ENCODE measurements at places on chromosomes 12 and 14. TPM values are rescaled to one million over a fixed set of nuclear protein-coding genes. Genes with fewer than 3 reads are reported as not detected.

Gene AMIGO2
- total RNA-seq: 44.3 TPM

Gene TGFB3
- total RNA-seq: 1.0 TPM

Gene SMCO2
- 0.33 TPM for total RNA-seq

Gene RAB21
- total RNA-seq: 24.4 TPM

Gene XRCC3
- total RNA-seq: 20.3 TPM

Gene CLEC1B
- not detected for total RNA-seq

Gene TAS2R50
- not detected for total RNA-seq

Gene LMNTD1
- not detected for total RNA-seq

Gene HPD
- not detected for total RNA-seq

Gene TRPV4
- total RNA-seq: not detected

Gene CMKLR1
- total RNA-seq: 1.5 TPM

Gene OASL
- total RNA-seq: 9.2 TPM

Gene TGM1
- total RNA-seq: 0.74 TPM

Gene ZNF605
- 1.3 TPM for total RNA-seq

Gene ABHD12B
- not detected for total RNA-seq

Gene TXNDC16
- 3.9 TPM for total RNA-seq

Gene TDRD9
- total RNA-seq: not detected

Gene TAS2R8
- total RNA-seq: not detected

Gene MSRB3
- total RNA-seq: 6.6 TPM

Gene RIMBP2
- 0.06 TPM for total RNA-seq

Gene KLHDC1
- total RNA-seq: 1.4 TPM

Gene IL23A
- not detected for total RNA-seq

Measured in H4 (cell line).